ENCODE measurements at places on chromosomes 6 and 20.

GRCh38 chr20:31908016-31908415 is 37.6 kb downstream of the TTLL9 start:
- H3K36me3 ChIP-seq: no peaks in the 10 kb centered on the region
- no peak overlapping the region for H3K27ac ChIP-seq
- H3K27me3 ChIP-seq: no peaks in the 10 kb centered on the region
- no peaks in the 10 kb centered on the region for H3K4me1 ChIP-seq

DNA sequence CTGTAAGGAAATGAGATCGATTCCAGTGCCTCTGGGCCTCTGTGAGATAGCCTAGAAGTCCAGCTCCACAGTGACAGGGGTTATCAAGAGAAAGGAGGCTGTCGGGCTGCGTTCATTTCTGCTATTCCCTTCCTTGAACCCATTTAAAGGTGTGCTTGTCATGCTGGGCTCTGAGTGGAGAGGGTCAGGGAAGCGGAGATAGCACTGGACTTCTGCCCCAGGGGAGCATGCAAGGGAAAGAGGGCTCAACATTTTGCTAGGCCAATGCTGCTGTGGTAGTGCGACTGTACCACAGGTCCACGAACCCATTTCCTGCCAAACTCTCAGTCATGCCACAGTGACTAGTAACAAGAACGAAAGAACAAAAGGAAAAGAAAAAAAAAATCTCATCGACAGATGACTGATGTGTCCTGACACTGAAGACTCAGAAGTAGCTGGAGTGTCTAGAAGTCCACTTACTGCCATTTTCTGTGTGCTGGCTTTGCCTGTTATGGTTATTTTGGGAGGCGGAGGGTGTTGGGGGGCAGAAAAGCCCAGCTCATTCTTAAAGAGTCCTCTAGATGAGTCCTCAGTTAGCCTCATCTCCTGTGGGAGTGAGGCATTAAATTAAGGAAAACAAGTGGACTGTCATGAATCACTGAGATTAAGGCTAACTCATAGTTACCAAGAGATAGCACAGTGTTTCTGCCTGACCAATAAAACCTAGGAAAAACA is 8.1 kb downstream of the NEDD9 start:
- H3K4me1 ChIP-seq: peaks cover 30% of the 10 kb centered on the region
- H3K27ac ChIP-seq: no peak overlapping the region
- DNase-seq: peak; percentile 22
- no peaks in the 10 kb centered on the region for H3K27me3 ChIP-seq
- H3K36me3 ChIP-seq: 0 out of 2 replicates have a peak, but pooled peaks cover 2% of the 10 kb centered on the region
- no peak overlapping the region for H3K4me3 ChIP-seq

DNA sequence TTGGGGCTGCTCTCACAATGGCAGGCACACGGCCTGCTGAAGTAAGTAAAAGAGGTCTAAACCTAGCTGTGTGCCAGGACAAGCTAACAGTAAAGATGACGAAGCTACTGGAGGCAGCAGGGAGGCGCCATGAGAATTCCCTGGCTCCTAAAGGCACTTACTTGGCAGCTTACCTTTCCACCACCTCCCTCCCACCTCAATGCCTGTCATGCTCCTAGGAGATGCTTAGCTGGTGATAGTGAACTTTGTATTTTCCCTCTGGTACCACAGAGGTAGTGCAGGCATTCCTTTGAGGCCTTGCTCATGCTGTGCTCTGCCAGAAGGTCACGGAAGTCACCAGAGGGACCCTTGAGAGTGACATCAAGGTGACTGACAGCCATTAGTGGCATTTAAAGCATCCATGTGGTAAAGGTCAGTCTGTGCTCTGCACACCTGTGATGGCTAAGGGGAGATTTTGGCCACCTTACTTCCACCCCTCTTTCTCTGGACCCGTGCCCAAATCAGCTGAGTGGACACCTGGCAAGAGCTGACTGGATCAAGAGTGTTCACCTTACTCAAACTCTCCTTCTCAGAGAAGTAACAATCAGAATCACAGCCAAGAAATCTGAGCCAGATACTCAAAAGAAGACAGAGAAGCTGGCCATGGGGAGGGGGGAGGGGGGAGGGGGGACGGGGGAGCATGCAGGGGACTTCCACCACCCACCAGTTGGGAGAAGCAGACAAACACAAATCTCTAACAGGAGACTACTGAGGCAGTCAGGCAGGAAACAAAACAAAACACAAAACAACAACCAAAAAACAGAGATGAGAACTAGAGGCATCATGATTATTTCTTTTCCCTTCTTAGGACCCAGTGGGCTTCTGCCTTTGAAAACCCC is 2.9 kb downstream of the FKBP1A start:
- no peaks in the 10 kb centered on the region for H3K27me3 ChIP-seq
- peaks cover 28% of the 10 kb centered on the region for H3K36me3 ChIP-seq
- no peak for DNase-seq
- no peak overlapping the region for H3K27ac ChIP-seq

- H3K4me3 ChIP-seq: peak overlapping the region; percentile 61
- H3K27me3 ChIP-seq: no peaks in the 10 kb centered on the region
Observed at GRCh38 chr20:53739799-53740785, 146.5 kb upstream of the ZNF217 start.

DNA sequence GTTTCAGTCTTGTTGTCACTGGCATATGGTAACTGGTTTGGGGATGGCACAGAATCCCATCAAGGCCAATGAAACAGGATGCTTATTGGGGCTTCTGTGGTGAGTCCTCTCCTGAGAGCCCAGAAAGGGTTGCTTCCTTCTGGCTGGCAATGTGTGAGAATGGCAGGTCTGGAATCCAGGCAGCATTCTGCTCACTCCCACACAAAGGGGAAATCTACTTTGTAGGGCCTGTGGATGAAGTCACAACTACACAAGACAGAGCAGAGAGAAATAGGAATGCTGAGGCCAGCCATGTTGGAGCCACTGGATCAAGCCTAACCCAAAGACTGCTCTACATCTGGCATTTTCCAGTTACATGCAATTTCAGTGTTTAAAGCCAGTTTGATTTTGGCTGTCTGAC is 15.7 kb downstream of the PLAGL2 start:
- no peak overlapping the region for H3K27ac ChIP-seq
- H3K4me1 ChIP-seq: peaks cover 7% of the 10 kb centered on the region
- no peaks in the 10 kb centered on the region for H3K27me3 ChIP-seq
- H3K4me3 ChIP-seq: no peak overlapping the region

DNA sequence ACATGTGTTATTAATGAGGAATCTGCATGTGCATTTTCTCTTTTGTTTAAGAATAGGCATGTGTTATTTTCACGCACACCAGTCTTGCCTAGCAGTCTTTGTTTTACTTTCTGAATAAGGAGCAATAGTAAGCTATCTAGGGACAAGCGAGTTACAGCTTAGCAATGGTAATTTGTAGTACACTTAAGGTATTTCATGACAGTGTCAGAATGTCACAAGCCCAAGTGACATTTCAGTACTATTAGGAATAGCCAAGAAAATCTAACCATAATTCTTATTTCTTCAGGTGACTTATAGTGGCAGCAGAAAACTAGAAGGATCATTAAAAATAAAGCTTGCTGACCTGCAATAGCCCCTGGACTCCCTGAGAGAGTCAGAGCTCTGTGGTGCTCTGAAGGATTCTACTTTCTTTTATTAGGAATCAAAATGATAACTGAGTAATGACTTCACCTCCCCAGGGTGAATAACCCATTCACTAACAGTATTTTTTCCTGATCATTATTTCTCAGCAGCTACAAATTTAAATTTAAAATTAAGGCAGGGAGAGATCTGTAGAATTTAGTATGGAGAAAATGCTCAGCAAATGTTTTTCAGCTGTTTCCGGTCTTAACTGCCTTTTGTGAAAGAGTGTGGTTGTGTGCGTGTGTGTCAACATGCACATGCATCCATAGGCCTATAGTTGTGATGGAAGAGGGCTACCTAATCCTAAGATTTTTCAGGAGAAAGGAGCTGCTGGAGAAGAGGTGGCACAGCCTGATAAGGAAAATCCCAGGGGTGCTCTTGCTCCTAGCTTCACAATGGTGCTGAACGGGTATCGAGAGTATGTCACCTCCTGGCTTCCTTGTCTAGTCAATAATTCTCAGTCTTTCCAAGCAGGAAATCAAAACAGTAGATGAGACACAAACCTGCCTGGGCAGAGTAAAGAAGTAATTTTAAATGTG is 90.0 kb upstream of the BEND3 start:
- no peaks in the 10 kb centered on the region for H3K36me3 ChIP-seq
- H3K27ac ChIP-seq: no peak overlapping the region
- no peak for DNase-seq
- H3K4me1 ChIP-seq: no peaks in the 10 kb centered on the region
- H3K4me3 ChIP-seq: no peak overlapping the region

DNA sequence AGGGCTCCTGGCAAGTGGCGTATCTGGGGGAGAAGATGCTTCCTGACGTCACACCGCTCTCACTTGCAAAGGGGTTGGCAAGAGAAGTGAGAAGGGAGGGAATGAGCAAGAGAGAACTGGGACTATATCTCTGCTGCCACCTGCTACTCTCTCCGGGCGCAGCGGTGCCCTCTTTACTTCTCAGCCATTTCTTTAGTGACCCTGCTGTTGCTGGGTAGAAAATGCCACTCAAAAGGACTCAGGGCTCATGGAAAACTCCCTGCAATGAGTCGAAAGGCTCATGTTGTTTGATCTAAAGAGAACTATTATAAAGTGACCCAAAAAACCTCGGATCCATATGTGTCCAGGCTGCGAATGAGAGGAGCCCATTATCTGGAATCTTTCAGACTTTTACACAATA is 401.8 kb downstream of the SAMD5 start:
- no peaks in the 10 kb centered on the region for H3K4me1 ChIP-seq
- no peak for DNase-seq
- H3K4me3 ChIP-seq: no peak overlapping the region
- H3K27ac ChIP-seq: no peak overlapping the region
- H3K36me3 ChIP-seq: no peaks in the 10 kb centered on the region
- no peaks in the 10 kb centered on the region for H3K27me3 ChIP-seq

GRCh38 chr6:30238178-30238795 is 25.1 kb upstream of the TRIM26 start:
- no peak overlapping the region for H3K27ac ChIP-seq
- no peaks in the 10 kb centered on the region for H3K4me1 ChIP-seq
- peaks cover 27% of the 10 kb centered on the region for H3K27me3 ChIP-seq
- DNase-seq: peak; percentile 71
